ENCODE measurements at places on chromosomes 5 and 9.
A peak's percentile ranks its signal among the peaks of the same experiment; 100 is the strongest.

GRCh38 chr5:160097991-160098390 lies 21.3 kb downstream of the PWWP2A start:
- DNase-seq: no peak

- no peak for DNase-seq
Measured at GRCh38 chr5:75058986-75059535, 6.7 kb upstream of the GCNT4 start.

DNA sequence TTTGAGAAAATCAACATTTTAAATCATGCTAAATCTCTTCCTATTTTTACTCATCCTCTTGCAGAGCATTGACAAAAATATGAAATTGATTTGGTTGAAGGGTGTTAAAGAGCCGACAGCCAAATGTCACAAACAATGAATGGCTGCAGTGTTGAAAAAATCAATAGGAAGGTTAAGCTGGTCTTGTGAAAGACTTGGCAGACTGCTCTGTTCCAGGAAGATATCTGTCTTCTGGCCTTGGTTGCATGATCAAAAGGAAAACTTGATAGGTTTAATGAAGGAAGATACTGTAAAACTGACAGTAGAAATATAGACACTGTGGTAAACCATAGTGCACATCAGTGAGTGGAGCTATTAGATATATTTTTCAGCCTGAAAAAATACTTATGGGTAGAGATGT lies 103.6 kb downstream of the PBX3 start:
- no peak for DNase-seq

- no peak for DNase-seq
Measured at GRCh38 chr5:89147031-89147430, 264.0 kb upstream of the MEF2C start.

DNA sequence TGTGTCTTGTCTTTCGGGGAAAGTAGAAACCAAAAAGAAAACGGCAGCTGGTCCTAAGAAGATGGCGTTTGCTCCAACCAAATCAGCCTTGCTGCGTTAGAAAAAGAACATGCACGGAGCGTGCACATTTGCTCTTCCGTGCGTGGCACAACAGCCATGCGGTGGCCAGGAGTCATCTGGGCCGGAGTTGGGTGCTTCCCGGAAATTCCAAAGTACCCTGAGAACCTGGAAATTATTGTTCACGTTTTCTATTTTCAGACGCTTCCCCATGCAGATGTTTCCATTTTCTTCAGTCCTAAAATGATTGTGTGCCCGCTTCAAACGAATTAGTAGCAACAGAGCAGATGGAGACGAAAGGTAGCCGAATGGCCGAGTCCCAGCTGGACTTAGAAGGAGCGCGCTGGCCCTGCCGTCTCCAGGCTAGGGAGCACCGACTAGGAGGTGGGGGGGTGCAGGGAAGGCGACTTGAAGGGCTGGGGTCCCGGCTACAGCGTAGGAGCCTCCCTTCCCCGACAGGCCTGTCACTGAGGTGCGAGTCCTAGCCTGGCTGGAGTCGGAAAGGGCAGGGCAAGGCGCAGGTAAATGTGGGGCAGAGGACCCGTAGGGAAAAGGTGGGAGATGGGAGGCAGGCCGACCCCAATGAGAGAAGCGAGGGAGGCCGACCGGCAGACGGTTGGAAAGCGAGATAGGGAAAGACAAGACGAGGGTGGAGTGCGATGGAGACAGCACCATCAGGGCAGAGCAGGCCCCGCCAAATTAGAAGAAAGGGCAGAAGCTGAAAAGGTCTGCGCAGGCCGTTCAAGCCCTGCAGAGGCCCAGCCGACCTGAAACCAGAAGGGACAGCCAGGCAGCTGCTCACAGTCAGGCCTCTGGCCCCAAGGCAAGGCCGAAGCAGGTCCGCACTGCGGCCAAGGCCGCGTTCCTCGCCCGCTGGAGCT lies 1.4 kb downstream of the BARX1 start:
- DNase-seq: no peak

DNA sequence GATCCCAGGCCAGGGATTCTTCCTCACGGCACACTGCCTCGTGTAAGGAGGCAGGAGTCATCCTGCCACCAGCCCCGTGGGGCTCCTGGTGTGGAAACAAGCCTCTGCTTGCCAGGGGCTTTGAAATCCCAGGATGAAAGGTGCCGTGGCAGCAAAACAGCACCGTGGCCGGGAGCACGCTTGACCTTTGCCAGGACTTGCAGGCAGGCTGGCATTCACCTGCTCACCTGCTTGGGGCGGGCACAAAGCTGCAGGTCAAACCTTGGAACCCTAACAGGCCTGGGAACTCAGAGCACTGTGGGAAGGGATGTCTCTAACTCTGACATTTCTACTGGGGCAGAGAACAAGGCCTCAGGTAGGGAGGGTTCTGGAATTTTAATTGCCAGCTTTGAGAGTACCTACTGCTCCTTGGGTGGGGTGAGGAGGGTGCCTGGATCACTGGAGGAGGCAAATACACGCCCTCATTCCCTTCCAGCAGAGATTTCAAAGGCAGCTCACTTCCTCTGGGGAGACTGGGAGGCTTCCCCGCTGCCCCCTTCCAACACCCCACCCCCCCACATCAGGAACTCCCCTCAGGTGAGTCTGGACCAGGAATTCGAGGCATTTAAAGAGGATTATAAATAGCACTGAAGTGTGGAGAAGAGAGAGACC lies 45.6 kb upstream of the STXBP1 start:
- DNase-seq: no peak

GRCh38 chr5:179819296-179820126 lies 1.2 kb upstream of the SQSTM1 start:
- DNase-seq: peak; percentile 91

DNA sequence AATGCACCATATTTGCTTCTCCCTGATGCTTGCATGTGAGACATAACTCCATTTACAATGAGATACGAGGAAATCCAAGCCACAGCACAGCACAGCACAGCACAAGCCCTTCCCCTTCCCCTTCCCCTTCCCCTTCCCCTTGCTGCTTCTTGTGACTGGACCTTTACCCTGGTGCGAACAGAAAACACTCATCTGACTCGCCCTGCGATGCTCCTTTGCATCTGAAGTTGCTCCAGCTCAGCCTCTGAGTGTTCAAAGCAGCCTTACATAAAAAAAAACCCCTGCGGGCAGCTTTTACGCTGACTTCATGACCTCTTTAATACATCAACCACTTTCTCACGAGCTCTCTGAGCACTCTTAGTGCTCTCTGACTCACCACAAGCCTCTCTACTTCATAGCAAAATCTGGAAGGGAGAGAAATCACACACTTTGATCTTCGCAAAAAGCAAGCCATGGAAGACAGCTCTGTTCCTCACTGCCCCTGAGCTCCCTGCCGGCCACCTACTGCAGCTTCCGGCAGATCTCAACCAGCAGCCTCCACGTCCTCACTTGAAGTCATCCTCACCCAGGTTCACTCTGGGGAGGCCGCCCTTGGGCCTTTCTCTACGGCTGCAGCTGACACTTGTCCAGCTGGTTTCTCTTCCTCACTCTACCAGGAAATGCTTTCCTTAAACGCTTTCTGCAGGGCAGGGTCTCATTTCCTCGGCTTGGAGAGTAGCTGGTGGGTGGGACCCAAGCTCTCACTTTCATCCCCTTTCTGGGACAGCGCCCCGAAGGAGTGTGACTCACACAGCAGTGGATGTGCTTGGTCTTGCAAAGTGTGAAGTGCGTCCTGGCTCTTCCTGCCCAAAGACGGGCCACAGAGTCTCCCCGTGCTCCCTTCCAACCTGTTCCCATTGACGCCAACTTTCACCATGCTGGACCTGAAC lies 5.3 kb downstream of the SLC34A1 start:
- no peak for DNase-seq

GRCh38 chr9:69455311-69455710 lies 130.3 kb downstream of the ENTREP1 start:
- no peak for DNase-seq

GRCh38 chr5:95181644-95182043 lies 103.2 kb downstream of the MCTP1 start:
- no peak for DNase-seq

DNA sequence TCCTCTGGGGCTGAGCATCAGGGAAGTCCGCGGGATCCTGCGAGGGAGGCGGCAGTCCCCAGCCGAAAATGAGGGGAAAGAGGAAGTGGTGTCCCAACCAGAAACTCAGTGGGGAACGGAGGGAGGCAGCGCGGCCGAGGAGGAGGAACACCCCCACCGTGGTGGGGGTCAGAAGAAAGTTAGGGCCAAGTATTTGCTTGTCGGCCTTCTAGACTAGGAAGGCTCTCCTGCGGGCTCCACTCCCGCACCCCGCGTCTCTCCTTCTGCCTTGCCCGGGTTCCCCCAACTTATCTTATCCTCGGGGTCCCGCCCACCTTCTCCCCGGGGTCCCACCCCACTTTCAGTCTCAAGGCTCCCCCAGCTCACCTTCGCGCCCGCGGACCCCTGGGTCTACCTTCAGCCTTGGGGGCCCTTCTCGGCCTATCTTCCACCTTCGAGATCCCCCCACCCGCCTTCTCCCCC lies 557 bp upstream of the PHF2 start:
- no peak for DNase-seq

DNA sequence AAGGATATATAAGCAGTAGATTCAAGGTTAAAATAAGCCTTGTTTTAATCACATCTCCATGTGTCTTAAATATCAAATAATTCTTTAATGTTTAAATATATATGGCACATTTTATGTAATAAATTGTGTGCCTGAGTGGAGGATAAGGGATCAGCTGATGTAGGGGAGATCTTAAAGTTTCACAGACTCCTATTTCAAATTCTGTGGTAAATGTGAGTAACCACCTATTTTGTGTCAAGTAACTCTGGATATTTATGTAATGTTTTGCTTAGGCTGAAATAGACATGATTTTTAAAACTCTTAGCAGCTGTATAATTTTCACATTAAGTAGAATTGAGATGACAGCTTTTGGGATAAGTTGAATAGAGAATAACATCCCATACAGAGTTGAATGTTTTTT lies 41.3 kb upstream of the ITGA2 start:
- no peak for DNase-seq

GRCh38 chr5:147427521-147428401 lies 82.1 kb downstream of the DPYSL3 start:
- peak; percentile 30 for DNase-seq

- DNase-seq: no peak
Measured at GRCh38 chr5:87307796-87308423, 40.2 kb downstream of the RASA1 start.

DNA sequence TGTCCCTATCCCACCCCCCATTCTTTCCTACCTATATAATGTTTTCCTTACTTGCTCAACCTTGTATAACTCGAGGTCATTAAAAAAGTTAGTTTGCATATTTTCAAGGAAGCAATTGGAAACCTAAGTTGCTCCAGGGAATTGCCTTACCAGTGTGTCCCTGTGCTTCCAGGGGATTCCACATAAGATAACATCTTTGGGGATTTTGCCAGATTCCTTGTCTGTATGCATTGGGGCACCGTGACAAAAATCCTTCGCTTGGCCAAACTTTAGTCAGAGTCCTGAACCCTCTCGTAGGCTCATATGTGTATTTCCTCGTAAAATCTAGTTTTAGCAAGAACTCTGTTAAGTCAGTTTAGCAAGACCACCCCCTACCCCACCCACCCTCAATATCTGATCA lies 14.7 kb upstream of the OSMR start:
- no peak for DNase-seq

DNA sequence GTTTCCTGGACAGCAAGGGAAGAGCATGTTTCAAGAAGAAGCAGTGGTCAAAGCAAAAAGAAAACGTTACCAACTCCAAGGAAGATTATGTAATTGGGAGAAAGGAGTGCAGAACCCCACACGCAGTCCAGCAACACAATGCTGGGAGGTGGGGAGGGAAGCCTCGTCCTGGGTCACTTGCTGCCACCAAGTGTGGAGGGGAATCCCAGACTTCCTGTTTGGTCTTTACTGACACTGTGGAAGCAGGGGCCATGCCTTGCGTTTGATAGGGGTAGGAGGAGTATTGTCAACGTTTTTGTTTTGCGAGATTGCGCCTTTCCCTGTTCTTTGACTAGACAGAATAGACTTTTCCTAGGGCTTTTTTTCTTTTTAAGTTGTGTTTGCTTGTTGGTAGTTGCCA lies 421.0 kb downstream of the KDM4C start:
- DNase-seq: no peak

DNA sequence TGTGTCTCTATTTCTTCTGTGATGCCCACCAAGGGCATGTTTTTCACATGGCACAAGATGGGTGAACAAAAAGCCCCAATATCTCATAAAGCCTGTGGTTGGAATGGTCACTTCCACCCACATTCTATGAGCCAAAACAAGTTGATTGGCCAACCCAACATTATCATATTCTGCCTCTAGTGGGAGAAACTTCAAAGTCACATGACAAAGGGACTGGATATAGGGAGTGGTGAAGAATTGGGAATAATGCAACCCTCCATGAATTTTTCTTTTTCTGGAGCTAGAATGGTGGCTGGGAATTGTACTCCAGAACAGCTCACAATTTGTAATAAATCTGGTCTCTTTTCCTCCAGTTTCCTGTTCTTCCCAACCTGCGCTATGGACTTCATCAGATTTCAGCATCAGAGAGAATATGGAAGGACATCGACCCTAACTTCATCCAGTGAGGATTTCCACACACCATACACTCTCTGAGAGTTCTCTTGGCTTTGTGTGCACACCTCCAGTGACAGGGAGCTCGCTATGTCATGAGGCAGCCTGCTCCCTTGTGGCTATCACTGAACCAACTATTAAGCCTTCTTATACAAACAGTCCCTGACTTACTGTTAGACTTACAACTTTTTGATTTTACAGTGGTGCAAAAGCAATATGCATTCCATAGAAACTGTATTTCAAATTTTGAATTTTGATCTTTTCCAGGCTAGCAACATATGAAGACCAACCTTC lies 12.0 kb upstream of the B4GALT1 start:
- no peak for DNase-seq

GRCh38 chr9:19481121-19481870 lies 72.5 kb downstream of the ACER2 start:
- DNase-seq: no peak

DNA sequence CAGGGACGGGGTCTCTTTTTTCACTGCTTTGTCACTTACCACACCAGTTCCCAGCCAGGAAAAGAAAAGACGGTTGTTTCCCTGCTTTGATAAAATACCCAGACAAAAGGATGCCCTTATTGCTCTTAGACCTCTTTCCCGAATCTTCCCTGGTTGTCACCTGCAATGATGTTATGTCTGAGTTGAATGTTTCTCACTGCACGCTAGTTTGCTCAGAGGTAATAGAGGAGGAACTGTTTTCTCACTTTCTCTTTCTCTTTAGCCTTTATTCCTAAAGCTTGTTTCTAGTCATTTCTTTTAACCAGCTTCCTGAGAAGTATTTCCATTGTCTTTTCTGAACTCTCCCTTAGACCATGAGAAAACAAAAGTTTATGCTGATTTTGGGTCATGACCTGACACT lies 32.9 kb downstream of the ACER2 start:
- no peak for DNase-seq

All from BE2C (cell line).